ENCODE measurements at places on chromosomes 2 and 18.

GRCh38 chr2:240952496-240953246, 45.7 kb upstream of the SNED1 start:
- DNase-seq, result no peak

DNA sequence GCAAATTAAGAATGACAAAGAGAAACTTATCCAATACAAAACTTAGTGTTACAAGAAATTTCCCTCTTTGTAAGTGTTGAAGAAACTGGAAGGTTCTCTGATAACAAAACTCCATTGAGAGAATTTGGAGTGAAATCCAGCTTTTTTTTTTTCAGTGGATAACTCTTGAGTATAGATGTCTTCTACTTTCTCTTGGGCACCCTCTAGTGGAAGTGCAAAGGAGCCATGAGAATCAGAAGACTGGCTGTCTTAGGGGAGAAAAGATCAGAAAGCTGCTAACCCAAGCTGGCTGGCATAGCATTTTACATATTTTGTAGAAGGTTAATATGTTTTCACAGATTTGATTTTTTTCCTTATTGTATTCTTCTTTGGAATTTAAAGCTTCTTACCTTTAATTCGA, 138.8 kb upstream of the SATB2 start:
- DNase-seq, result no peak

- DNase-seq, result peak; percentile 47
These were observed 16.0 kb downstream of the PDCD1 start for GRCh38 chr2:241842620-241843211.

GRCh38 chr18:8858888-8859511, 153.6 kb downstream of the MTCL1 start:
- DNase-seq, result no peak

DNA sequence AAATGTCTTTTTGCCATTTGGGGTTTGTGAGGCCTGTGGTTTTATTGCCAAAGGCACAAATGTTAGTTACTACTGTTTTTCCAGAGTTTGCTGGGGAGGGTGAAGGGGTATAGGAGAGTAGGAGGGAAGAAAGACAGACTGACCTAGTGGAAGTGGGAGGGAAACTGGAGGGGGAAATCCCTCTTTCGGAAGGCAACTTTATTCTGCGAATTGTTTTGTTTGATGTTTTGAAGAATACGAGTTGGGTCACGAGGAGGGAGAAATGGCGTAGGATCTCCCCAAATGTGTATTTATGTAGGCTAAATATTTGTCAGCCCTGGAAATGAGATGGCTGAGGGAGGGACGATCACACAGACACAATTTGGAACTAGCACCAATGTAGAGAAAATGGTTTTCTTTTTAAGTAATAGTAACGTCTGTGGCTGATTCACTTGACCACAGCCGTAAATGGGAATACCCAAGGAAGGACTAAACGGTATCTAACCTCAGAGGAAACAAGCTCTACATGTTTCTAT, 172.3 kb downstream of the ICOS start:
- DNase-seq, result no peak

DNA sequence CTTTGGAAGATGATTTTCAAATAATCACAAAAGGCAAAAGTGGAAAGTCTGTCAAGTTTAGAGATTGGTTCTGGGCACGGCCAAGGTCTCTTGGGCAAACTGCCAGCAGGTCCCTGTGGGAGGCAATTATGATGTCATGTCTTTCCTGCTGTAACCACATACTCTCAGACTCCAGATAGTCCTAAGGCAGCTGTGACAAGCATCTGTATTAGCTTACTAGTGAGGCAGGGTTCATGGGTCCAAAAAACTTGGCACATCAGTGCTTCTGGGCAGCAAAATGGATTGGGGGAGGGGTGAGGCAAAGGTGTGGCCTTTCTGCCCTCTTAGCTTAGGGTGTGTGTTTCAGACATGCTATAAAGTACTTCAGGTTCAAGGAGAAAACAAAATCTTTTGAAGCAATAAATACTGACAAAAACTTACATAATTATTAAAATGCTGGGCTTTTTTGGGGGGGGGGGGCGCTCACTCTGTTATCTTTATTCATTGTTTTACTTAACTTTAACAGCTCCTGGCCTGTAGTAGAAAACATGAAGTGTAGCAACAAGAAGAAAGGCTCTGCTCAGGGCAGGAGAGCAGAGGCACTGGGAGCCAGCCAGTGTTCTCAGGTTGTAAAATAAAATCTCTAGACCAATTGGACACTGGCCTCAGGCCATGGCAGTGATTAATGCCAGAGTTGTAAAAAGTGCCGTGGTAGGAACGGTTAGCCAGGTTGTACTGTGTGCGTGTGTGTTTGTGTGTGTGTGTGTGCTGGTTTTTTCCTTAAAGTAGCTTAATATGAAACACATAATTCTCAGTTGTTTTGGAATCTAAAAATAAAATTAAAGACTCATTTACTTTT, 14.3 kb upstream of the TANC1 start:
- DNase-seq, result peak; percentile 30

DNA sequence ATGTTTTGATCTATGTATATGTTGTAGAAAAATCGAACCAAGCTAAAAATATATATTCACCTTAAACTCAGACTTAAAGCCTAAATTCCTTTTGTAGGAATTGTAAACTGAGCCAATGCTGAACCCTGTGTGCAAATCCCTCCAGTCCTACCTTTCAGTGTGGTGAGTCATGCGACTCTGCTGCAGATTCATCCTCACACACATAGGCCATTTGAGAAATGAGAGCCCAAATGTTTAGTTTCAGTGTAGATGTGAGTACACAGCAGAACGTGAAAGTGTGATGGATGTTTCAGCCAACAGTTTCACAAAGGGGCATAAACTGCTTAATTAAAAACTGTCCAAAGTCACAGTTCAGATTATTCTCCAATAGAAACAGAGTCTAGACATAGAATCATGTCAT, 193.2 kb downstream of the CDH19 start:
- no peak for DNase-seq

DNA sequence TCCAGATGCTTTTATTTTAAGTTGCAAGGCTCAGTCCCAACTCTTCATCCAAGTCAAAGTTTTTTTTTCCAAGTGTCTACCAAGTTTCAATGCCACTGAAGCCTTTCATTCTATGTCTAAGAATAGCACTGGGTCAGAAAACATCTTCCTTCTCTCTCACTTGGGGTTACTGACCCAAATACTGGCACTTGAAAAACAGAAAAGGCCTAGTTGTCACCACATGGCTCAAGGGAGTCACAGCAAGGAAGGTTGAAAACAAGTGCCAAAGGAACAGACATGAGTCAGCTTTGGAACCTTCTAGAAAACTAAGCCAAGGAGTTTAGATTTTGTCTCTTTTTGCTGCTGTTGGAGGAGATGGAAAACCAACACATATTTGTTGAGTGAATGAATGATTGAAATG, 146.5 kb downstream of the COPS8 start:
- no peak for DNase-seq

GRCh38 chr2:55902429-55902828, 21.2 kb downstream of the EFEMP1 start:
- no peak for DNase-seq

- no peak for DNase-seq
These were observed 84.1 kb upstream of the LPIN2 start for GRCh38 chr18:3097082-3097481.

- no peak for DNase-seq
These were observed 119.0 kb upstream of the ITGA6 start for GRCh38 chr2:172308253-172308935.

GRCh38 chr2:100647709-100648108, 84.9 kb downstream of the PDCL3 start:
- no peak for DNase-seq

DNA sequence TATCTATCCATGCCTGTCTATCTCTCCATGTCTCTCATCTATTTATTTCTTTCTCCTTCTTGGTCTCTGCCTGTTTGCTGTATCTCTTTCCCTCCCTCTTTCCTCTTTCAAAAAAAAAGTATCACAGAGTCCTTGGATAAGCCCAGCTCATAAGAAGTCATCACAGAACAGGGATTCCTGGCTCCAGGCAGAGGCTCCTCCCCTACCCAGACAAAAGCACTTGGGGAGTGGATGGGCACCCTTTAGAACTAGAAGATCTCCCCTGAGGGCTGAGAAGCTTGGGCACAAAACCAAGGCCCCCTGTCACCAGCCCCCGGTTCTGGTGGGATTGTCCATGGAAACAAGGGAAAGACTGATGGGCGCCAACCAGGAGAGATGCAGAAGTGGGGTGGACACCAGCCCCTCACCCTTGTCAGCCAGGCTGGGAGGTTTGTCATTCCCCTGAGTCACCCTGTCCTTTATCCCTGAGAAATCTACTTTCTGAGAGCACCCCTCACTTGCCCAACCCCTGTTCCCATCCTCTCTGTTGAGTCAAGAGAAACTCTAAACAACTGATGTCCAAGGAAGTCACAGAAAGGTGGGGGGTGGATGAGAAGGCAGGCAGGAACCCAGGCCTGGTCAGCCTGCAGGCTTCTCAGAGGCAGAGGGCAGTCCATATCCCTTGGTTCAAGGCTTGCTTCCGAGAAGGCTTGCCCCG, 127.1 kb downstream of the TNS1 start:
- DNase-seq, result no peak

DNA sequence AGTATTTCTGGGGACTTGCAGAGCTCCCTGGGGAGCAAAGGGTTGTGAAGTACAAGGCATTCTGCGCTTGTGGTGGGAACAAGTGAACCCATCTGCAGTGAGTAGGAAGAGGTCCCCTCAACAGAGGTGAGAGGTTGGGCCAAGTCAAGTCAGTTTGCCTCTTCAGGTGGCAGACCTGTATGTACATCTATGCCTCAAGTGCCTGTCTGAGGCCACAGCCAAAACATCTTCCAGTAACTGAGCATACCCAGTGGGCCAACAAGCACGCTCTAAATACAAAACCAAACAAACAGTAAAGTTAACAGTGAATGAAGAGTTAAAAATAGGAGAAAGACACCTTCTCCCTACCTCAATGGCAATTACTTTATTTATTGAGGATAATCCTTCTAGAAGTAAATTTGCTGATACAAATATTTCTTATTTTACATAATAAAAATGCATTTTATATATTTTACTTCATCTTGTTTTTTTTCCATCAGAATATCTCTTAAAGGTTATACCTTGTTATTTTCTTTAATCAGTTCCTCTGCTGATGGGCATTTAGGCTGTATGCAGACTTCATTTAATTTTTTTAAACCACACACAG, 2.5 kb downstream of the GYPC start:
- no peak for DNase-seq

DNA sequence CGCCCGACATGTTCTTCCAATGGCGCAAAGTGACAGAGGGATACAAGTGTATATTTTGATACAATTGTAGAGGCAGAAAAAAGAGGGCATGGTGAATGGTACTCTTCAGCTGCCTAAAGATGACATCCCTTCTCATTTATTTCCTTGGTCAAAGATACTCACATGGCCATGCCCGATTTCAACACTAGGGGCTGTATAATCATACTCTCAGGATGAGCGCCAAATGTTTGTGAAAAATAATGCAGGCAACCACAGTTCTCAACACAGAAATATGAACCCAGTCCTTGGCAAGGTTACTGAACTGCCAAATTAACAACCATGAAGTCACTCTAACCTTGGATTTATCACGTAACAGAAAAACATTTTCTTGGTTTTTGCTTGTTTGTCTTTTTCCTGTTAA, 204.4 kb downstream of the CCDC102B start:
- no peak for DNase-seq

GRCh38 chr18:5164903-5165302, 32.2 kb downstream of the AKAIN1 start:
- DNase-seq, result no peak

- no peak for DNase-seq
These were observed 38.5 kb upstream of the ATG16L1 start for GRCh38 chr2:233213011-233213410.

DNA sequence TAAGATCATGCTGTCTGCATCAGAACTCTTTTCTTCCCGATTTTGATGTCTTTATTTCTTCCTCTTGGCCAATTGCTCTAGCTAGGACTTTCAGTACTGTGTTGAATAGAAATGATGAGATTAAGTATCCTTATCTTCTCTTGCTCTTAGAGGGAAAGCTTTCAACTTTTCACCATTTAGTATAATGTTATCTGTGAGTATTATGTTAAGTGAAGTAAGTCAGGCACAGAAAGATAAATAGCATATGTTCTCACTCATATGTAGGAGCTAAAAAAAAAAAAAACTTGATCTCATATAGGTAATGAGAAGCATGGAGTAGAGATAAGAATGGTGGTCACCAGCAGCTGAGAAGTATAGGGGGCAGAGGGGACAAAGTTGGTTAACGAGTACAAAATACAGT, 1089.5 kb downstream of the TDRD15 start:
- DNase-seq, result no peak

GRCh38 chr2:148726228-148726627, 81.7 kb downstream of the EPC2 start:
- DNase-seq, result no peak

GRCh38 chr2:230575642-230576324, 136.9 kb upstream of the CAB39 start:
- peak; percentile 13 for DNase-seq

- no peak for DNase-seq
These were observed 161.2 kb downstream of the PTPRM start for GRCh38 chr18:7728297-7728696.

- no peak for DNase-seq
These were observed 207.8 kb upstream of the LRATD1 start for GRCh38 chr2:14424478-14425390.

GRCh38 chr2:53508667-53509066, 258.9 kb upstream of the CHAC2 start:
- DNase-seq, result no peak

DNA sequence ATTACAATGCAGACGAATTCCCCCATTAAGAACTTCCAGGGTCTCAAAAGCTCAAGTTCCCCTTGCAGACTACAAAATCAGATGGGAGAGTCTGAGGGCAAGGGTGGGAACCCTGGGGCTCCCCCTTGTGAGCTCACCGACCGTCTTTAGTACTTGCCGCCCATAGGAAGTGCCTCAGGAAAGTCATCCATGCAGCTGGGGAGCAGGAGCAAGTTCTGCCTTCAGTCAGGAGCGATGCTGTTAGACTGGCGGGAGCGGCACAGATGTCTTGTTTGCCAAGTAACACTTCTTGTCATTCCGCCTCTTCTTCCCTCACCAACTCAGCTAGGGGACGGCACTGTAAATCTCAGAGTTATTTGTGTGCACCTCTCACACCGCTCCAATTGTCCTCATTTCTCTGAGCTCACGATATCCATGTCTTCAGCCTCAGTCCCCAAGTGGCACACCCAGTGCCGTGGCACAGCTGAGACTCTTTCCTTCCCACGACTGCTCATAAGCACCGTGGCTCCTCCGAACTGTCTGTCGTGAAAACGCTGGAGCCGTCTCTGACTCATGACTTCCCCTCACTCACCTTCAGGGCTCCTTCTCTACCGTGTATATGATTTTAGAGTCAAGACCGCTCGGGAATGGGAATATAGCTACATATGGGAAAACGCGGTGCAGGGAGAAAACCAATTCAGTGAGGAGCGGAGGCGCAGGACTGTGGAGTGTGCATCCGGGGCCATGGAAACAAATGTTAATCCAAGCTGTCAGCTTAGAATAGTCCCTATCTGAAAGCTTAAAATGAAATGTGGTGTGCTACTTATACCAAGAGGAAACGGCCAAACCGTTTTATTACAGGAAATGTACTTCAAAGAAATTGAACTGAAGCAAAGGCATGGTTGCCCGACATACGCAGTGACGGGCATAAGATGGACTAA, 34.0 kb downstream of the UXS1 start:
- peak; percentile 42 for DNase-seq

- no peak for DNase-seq
These were observed 9.8 kb upstream of the CWC22 start for GRCh38 chr2:180016937-180017336.

GRCh38 chr2:166127217-166128155, at the start of gene SCN1A:
SCN1A (minus strand) TSS chr2:166128020; CDS start chr2:166073621, 54,399 bp downstream.
- DNase-seq, result no peak

GRCh38 chr2:69765096-69765380, 23.1 kb downstream of the ANXA4 start:
- DNase-seq, result no peak
